Aortic smooth muscle cell (primary cell): ENCODE measurements at places on chromosomes 2 and 18. TPM values are rescaled to one million over a fixed set of nuclear protein-coding genes. Genes with fewer than 3 reads are reported as not detected.

Gene CD8A
- not detected in 2 replicates for total RNA-seq

Gene ITGAV
- 99.5 and 144 TPM in 2 replicates for total RNA-seq

Gene TTC31
- 9.4 and 11.5 TPM in 2 replicates for total RNA-seq

Gene RIT2
- not detected in 2 replicates for total RNA-seq

Gene CAPN14
- total RNA-seq: 0.12 and 0.26 TPM in 2 replicates

Gene ALLC
- not detected in 2 replicates for total RNA-seq

Gene MAP2
- 7.1 and 23.7 TPM in 2 replicates for total RNA-seq

Gene DSG4
- total RNA-seq: not detected in 2 replicates

Gene KCNJ13
- 0.12 TPM in 1 of 2 replicates, not detected in the other for total RNA-seq

Gene ARL4C
- 153 and 163 TPM in 2 replicates for total RNA-seq

Gene GALNT3
- 0.44 and 2.0 TPM in 2 replicates for total RNA-seq
